ENCODE measurements at places on chromosomes 6 and 20.

DNA sequence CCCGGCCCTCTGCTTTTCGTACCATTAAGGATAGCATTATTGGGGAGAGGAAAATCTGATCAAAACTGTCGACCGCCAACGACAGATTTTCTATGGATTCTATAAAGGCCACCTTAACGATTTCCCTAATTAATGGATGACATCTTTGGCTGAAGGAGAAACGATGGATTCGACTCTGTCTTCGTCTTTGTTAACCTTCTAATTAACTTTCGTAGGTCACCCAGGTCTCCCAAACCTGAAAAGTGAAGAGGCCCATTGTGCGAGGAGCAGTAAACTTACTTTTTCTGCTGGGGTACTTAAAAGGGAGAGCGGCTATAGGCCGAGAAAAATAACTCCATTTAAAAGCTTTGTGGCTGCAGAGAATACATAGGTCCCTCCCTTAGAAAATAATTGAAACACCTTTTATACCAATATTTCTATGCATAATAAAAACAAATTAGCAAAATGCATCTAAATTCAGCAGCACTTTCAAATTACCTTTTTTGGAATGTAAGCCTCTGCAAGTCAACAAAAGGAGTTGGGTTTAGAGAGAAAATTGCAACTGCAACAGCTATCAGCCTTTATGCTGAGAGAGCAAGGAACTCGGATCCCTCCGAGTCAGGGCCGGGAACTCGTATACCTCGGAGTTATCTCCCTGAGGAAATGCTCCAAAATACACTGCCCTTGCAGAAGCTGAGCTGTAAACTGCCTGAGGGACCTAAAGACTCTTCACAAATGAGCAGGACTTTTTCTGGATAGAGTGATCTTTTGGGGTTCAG lies 31.4 kb upstream of the NR2E1 start:
- no peak for DNase-seq

DNA sequence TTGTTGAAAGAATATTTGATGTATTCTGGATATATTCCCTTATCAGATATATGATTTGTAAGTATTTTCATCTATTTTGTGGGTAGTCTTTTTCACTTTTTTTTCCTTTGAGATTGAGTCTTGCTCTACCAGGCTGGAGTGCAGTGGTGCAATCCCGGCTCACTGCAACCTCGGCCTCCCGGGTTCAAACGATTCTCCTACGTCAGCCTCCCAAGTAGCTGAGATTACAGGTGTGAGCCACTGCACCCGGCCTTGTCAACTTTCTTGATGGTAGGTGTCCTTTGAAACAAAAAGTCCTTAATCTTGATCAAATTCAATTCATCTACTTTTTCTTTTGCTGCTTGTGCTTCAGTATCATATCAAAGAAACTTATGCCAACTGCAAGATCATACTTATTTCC lies 297.2 kb upstream of the NRSN1 start:
- no peak for DNase-seq

DNA sequence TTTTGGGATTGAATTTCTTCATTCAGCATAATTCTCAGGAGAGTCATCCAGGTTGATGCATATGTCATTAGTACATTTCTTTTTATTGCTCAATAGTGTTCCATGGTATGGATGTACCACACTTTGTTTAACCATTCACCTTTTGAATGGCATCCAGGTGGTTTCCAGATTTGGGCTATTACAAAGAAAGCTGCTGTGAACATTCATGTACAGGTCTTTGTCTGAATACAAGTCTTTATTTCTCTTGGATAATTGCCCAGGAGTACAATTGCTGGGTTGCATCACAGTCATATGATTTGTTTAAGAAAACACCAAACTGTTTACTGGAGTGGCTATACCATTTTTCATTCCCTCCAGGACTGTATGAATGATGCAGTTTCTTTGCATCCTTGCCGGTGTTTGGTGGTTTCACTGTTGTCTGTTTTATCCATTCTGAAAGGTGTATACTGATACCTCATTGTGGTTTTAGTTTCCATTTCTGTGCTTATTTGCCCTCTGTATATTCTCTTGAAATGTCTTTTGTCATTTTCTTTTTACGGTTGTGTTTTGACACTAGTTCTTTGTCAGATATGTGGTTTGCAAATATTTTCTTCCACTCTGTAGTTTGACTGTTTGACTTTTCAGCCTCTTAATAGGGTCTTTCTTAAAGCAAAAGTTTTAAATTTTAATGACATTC lies 8.8 kb downstream of the CDKAL1 start:
- no peak for DNase-seq

DNA sequence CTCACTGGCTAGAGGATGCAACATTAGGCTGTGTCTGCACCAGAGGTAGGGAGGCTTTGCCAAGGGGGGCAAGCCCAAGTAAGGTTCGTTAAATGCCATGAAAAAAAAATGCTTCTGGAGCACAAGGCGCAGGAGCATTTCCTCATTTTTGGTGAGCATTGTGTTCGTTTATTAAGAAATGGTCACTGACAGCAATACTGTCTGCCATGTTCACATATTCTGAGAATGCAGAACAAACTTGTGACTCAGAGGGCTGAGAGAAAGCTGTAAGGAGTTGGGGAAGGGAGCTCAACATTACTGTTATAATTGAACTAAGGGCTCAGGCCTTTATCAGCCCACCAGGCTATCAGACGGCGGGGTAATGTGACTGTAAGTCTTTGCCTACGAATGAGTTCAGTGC lies 465.4 kb upstream of the BTBD3 start:
- DNase-seq, result no peak

DNA sequence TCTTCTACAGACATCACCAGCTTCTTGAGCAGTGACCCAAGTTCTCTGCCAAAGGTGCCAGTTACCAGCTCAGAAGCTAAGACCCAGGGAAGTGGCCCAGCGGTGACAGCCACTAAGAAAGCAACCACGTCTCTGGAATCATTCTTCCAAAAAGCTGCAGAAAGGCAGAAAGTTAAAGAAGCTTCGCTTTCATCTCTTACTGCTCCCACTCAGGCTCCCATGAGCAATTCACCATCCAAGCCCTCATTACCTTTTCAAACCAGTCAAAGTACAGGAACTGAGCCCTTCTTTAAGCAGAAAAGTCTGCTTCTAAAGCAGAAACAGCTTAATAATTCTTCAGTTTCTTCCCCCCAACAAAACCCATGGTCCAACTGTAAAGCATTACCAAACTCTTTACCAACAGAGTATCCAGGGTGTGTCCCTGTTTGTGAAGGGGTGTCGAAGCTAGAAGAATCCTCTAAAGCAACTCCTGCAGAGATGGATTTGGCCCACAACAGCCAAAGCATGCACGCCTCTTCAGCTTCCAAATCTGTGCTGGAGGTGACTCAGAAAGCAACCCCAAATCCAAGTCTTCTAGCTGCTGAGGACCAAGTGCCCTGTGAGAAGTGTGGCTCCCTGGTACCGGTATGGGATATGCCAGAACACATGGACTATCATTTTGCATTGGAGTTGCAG lies 15.2 kb downstream of the GTPBP2 start:
- no peak for DNase-seq

Data from CD4-positive, alpha-beta T cell treated with Interleukin-21 for 1 hour (primary cell).